ENCODE measurements at places on chromosomes 13 and 19. TPM values are rescaled to one million over a fixed set of nuclear protein-coding genes. Genes with fewer than 3 reads are reported as not detected.

Gene BEST2
- not detected for total RNA-seq

Gene KCNN1
- 0.59 TPM for total RNA-seq

Gene TEX26
- total RNA-seq: not detected

Gene CEACAM1
- total RNA-seq: 1.8 TPM

Gene OR4F17
- not detected for total RNA-seq

Gene ZSCAN18
- total RNA-seq: 1.1 TPM

Gene SMIM44
- total RNA-seq: not detected

Gene CYP4F12
- total RNA-seq: 0.97 TPM

Gene MBD3L2
- not detected for total RNA-seq

Gene ZNF823
- total RNA-seq: 2.8 TPM

Gene ZNF846
- total RNA-seq: 1.5 TPM

Gene VSTM2B
- not detected for total RNA-seq

Gene WDR87
- total RNA-seq: not detected

Gene CRB3
- 4.1 TPM for total RNA-seq

Gene KCNN4
- total RNA-seq: 56.0 TPM

Gene C1QTNF9B
- total RNA-seq: not detected

Gene PRTN3
- total RNA-seq: 0.28 TPM

Gene CGB3
- not detected for total RNA-seq

Gene PTPRS
- total RNA-seq: 23.0 TPM

Gene RDH8
- total RNA-seq: 0.28 TPM

Gene ITGBL1
- total RNA-seq: 1.5 TPM

Gene CATSPERD
- not detected for total RNA-seq

Gene CTXN1
- total RNA-seq: 20.2 TPM

Gene TRIM13
- total RNA-seq: 10.7 TPM

Gene KLHL1
- not detected for total RNA-seq

Gene ZNF836
- 0.98 TPM for total RNA-seq

Gene PSG11
- total RNA-seq: not detected

Gene ZNF583
- 2.5 TPM for total RNA-seq

Gene TBXA2R
- 0.71 TPM for total RNA-seq

Gene SSC5D
- total RNA-seq: 0.46 TPM

Gene NOSIP
- 81.8 TPM for total RNA-seq

Gene ZNF571
- 0.89 TPM for total RNA-seq

Gene ZNF57
- 2.1 TPM for total RNA-seq
